ENCODE measurements at places on chromosomes 3 and 15.
A peak's percentile ranks its signal among the peaks of the same experiment; 100 is the strongest.

- DNase-seq, result no peak
Measured at GRCh38 chr3:161349529-161350312, 21.6 kb downstream of the SPTSSB start.

GRCh38 chr3:175336406-175337133, 477.4 kb downstream of the NAALADL2 start:
- no peak for DNase-seq

DNA sequence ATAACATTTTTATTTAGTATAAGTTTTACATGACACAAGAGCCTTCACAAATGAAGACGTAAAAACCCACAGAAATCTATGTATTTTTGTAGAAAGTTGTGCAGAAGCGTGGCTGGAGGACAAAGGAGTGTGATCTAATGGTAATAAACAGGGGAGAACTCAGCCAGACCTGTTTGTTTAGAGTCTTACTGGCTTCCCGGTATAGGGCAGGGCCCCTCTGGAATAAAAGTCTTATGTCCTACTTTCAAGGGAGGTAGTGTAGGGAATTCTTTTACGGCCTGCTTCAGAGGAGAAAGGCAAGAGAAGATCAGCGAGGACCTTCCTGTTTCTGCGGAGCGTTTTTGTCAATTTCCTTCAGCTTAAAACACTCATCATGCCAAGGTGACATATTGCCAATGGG, 103.6 kb downstream of the TGFBR2 start:
- no peak for DNase-seq

- no peak for DNase-seq
Measured at GRCh38 chr15:63939531-63940130, 105.9 kb upstream of the HERC1 start.

GRCh38 chr3:139870000-139870675, 64.8 kb upstream of the CLSTN2 start:
- no peak for DNase-seq

- no peak for DNase-seq
Measured at GRCh38 chr15:92140796-92141195, 252.9 kb upstream of the ST8SIA2 start.

GRCh38 chr3:17088602-17089313, 204.0 kb downstream of the PLCL2 start:
- no peak for DNase-seq

DNA sequence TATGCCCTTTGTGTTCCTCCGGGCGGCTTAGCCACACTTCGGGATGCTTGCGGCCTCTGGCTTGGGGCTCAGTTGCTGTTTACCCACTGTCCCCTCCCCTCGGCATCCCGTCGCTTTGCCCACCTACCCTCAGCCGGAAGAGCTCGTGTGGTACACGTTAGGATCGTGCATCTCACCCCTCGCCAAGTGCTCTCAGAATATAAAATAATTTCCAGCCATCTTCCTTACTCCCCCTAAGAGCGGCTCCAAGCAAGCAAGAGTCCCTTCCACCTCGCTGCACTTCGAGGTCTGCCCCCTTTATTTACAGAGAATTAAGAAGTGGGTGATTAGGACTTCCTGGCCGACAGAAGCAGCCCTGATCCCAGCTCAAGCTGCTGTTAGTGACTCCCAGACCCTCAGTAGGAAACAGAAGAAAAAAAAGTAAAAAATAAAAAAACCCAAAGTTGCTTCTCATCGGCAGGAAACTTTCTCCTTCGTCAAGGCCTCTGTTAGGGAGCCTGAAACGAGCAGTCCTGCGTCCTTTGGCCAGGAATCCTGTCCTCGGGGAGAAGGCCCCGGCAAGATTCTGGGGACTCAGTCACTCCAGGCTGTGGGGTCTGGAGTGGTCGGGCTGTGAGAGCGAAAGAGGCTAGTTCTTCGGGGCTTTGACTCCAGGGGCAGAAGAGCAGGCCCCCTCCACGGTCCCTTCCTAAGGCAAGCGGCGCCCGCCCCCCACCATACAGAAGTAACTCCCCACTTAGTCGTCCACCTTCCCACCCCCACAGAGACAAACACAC, 3.0 kb downstream of the MEIS2 start:
- no peak for DNase-seq

DNA sequence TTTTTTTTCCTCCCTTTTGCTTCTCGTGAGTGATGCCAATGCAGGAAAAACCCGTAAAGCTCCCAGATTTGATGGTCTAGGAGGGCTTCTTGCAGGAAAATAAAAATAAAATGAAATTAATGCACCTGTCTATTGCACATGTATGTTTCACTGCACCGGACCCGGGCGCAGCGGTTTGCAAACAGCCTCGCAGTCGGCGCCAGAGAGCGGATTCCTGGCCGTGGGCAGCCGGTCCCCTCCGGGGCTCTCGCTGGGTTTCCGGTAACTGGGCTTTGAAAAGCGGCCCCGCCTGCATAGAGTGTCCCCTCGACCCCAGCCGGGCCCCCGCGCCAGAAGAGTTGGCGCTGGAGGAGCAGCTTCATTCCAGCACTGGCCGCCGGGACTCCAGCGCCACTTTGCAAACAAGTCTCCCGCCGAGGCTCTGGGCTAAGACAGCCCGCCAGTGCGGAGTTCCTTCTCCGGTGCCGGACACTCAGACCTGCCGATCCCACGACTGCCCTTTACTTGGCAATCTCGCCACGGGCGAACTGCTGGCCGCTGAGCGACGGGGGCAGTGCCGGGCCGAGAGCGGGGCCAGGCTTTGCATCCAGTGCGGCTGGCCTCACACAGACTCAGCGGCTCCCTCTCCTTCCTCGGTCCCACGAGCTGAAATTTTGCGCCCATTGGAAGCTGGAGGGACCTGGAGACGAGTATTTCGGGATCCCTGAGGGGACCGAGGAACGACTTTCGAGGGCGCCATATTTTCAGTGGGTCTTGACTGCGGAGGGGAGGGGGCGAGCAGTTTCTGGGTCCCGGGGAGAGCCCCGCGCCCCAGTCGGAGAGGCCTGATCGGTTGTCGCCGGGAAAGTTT, 225.9 kb upstream of the C2CD4B start:
- DNase-seq, result no peak

- no peak for DNase-seq
Measured at GRCh38 chr15:60370105-60370868, 27.5 kb downstream of the ANXA2 start.

DNA sequence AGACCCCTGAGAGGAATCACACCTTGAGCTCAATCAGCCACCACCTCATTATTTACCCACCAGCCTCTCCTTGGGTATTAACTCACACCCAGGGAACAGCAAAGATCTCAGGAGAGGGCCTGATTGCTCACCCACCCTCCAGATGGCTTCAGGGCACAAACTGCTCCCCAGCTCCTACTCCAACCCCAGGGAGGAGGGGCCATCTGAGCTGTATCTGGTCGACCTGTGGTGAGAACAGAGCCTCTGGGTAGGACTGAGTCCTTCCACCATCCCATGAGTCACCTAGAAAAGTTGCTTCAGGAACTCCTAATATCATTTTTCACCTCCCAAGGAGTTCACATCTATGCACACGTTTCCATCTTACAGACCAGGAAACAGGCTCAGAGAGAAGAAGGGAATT, 44.8 kb upstream of the HES1 start:
- DNase-seq, result no peak

DNA sequence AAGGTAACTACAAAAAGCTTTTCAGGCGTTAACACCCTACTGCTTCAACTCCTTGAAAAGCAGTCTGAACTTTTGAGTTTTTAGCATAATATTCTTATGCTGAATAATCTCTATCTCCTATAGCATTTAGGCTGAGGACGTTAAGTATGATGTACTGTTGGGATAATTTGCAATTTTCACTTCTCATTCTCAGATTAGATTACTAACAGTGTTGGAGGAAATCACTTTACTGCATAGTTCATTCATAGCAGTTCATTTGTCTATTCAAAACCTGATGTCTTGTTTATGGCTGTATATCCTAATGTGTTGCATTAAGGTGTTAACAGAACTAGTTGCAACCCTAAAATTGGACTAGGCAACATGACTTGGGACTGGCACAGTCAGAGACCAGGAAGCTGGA, 983.1 kb downstream of the FHIT start:
- no peak for DNase-seq

DNA sequence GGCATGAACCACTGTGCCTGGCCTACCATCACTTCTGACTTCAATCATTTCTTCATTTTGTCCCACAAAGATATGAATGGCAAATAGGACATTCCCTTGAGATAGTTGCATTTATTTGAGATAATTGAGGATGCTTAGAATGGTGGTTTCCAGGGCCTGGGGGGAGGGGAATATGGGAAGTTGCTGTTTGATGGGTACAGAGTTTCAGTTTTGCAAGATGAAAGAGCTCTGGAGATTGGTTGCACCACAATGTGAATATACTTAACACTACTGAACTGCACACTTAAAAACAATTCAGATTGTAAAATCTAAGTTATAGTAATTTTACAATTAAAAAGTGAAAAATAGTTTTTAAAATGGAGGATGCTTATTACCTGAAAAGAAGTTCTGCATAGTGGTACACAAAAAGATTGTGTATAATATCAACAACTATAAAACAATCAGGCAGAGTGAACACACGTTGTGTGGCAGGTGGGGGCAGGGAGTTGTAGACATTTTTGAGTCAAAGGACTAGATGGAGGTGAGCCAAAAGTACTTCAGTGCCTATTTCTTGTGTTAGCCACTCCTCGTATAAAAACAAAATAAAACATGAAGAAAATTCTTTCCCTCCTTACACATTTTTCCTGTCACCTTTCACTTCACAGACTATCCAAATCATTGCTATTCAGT, 18.5 kb upstream of the RIOX2 start:
- DNase-seq, result no peak

DNA sequence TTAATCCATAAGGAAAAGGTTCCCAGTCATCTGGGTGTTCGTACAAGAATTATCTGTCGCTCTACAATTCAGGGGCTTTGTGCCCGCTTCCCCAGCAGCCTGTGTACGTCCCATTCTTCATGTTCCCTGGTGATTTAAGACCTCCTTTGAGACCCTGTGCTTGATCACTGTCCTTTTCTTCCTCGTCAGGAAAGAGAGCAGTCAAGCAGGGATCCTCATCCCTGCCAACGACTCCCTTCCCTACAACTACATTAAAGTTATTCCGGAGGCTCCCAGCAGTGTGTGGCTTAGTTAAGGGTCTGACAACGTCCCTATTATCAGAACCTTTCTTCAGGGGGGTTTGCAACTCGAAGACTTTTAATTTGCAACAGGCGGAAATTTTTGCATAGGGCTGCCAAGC, 175.7 kb downstream of the FOXP1 start:
- DNase-seq, result no peak

DNA sequence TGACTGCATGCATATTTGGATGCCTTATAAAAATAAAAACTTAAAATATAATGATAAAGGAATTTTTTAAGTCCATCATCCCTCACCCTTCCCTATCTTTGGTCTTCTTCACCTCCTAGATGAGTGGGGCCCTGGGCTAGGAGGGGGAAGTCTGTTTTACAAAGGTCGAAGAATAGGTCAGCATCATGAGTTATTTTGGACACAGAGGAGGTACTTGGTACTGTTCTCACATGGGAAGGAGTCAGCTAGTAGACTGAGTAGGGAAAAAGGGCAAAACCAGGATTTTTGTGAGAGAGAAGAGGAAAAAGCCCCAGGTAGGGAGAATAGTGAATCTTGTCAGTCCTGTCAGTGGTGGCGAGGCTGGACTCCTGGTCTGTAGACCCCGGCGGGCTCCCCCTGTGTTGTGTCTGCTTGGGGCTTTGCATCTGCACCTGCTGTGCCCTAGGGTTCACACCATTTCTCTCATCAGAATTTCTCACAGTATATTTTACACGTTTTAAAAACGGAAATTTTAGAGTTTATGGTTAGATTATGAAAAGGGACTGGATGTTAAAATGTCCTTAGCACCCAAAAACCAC, 17.2 kb downstream of the GCSAM start:
- no peak for DNase-seq

- no peak for DNase-seq
Measured at GRCh38 chr3:197828-198491, 1.4 kb downstream of the CHL1 start.

GRCh38 chr15:95281470-95281869, 1049.0 kb upstream of the NR2F2 start:
- no peak for DNase-seq

- DNase-seq, result no peak
Measured at GRCh38 chr3:47015151-47015550, 35.7 kb downstream of the NBEAL2 start.

DNA sequence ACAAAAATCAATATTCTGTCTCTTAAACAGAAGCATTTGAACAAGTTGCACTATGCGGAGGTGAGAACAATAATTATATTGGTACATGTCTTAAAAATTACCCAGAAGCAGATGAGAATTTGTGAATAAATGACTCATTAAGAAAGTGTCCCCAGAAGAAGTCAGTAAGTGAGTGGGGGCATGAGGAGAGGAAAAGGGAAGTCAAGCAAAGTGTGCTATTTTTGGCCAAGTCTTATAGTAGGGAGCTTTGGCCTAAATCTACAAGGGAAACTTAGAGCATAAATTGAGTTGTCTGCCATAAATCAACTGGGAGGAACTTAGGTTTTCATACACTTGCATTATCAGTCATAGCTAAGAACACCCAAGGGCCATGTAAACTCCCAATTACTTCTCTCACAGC, 86.9 kb upstream of the SATB1 start:
- peak; percentile 97 for DNase-seq

GRCh38 chr3:186160691-186161243, 51.9 kb upstream of the ETV5 start:
- no peak for DNase-seq

DNA sequence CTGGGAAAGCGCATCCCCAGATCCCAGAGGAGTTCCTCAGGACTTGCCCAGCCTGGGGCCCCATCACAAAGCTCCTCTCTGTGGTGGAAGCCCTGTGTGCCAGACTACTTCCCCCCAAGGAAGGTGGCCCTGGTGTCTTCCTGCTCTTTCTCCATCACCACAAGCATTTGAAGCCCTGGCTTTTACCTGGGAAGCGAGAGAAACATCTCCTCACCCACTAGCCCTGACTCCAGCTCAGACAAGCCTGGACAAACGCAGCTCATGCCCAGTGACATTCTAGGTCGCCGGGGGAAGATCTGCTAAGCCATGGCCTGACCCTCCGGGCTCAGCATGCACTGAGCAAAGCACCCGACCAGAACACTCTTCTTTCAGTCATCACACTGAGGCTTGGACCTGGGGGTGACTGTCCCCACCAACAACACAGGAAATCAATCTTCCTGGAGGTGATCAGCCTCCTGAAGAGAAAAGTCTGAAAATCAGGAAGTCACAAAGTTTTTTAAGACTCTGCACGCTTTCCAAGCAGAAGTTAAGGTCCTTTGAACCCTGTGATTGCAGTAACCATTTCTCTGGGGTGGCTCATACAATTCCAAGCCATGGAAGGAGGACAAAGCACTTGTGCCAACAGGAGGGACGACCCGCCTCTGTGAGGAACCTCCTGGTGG, 40.8 kb downstream of the KLHL25 start:
- DNase-seq, result no peak

- peak; percentile 44 for DNase-seq
Measured at GRCh38 chr3:52372822-52373504, 56.8 kb downstream of the DNAH1 start.

- no peak for DNase-seq
Measured at GRCh38 chr3:57199895-57200297, at the start of gene HESX1. Gene HESX1 (minus strand): TSS chr3:57199978. CDS start chr3:57199918, 60 bp downstream.

GRCh38 chr3:130783629-130784028, 37.0 kb upstream of the PIK3R4 start:
- DNase-seq, result no peak
